ENCODE measurements at places on chromosomes 2 and 18.

GRCh38 chr2:53768242-53768542 is 588 bp downstream of the CHAC2 start:
- no peak for DNase-seq

DNA sequence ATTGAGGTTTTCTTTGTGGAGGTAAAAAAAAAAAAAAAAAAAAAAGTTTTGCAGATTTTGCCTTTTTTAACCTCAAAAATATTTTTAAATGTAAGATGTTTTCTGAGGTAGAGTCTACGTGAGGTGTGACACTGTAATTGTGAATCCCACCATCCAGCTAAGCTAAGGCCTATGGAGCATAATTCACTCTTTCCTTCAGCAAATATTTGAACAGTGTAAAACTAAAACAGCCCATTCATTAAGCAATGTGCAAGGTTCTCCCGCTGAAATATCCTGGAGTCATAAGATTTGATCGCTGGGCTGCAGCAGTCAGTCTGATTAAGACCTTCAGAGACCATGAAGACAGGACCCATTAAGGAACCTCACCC is 105.1 kb downstream of the HNRNPLL start:
- DNase-seq: no peak

DNA sequence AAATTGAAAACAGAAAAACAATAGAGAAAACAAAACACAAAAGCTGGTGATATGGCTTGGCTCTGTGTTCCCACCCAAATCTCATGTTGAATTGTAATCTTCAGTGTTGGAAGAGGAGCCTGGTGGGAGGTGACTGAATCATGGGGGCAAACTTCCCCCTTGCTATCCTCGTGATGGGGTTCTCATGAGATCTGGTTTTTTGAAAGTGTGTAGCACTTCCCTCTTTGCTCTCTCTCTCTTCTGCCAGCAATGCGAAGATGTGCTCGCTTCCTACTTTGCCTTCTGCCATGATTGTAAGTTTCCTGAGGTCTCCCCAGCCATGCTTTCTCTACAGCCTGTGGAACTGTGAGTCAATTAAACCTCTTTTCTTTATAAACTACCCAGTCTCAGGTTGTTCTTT is 112.3 kb upstream of the UXS1 start:
- no peak for DNase-seq

DNA sequence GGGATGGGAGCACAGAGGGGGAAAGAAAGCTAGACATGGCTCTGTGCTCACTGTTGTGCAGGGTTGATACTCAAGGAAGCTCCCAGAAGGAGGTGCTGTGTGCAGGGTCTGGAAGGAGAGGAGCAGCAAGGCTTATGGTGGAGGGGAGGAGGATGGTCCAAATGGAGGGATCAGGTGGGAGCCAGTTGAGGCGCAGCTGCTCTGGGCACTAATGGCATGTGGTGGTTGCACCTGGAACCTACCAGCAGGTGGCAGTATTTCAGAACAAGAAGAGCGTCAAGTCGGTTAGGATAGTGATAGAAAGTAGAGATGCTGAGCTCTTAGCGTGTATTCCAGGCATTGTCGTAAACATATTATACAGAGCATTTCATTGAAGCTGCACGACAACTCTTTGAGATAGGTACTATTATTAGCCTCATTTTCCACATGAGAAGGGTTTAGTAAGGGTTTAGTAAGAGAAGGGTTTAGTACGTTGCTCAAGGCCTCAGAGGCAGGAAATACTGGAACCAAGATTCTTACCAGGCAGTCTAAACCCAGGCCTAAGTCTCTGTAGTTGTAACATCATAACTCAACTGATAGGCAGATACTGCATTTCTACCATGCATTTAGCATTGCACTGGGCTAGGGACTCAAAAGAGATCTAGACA is 223.7 kb downstream of the CYP26B1 start:
- DNase-seq: peak; percentile 85

DNA sequence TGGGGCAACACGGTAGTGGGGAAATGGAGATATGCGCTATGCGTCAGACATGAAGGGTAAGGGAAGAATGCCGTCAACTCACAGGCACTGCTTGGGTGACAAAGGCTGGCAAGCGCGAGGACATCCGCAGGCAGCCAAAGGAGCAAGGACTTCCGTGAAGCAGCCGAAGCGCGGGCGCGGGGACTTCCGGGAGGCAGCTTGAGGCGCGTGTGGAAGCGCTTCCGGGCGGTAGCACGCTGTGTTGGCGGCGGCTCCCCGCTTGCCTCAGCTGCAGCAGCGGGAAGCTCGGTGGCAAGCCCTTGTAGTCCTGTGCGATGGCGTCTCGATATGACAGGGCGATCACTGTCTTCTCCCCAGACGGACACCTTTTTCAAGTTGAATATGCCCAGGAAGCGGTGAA is at the start of gene PSMA8:
Gene PSMA8 (plus strand): TSS at position 218 of the 400 bp plus-strand sequence. CDS start 97 bp downstream, at position 315.
- no peak for DNase-seq

- DNase-seq: peak; percentile 70
Observed at GRCh38 chr2:39488450-39488849, 51.4 kb upstream of the MAP4K3 start.

GRCh38 chr18:2087877-2088673 is 483.2 kb downstream of the METTL4 start:
- no peak for DNase-seq

DNA sequence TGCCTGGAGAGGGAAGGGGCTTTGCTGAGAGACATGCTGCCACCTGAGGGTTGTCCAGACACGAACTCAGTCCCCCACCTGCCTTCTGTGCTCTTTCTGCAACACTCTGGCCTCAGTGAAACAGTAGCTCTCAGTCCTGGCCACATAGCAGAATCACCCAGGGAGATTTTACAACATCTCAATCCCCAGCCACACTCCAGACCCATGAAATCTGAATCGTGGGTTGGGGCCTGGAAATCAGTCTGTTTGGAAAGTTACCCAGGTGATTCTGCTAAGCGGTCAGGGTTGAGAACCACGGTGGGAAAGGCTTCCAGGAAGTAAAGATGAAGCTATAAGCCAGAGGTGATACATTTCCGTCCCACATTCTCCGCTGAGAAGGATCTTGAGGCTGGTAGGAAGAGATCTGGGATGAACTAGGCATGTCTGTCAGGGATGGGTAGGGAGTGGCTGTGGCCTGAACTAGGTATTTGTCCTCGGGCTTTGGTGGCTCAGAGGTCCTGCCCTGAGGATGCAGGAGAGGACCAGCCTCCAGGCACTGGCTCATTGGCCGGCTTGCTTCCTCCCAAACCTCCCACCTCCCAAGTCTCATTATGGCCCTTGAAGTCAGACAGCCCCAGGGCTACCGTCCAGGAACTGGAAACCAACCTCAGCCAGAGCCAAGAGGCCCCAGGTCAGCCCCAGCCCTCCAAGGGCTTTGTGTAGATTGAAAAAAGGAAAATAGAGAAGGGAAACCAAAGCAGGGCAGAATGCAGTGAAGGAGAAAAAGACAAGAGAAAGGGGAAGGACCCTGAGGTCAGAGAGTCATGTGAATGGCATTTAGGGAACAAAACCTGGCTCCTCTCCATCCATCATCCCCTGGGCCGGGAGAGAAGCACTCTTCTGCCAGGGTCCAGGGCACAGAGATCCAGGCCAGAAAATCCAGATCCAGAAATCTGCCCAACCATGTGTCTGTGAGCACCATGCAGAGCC is 119.6 kb downstream of the ZFP36L2 start:
- peak; percentile 63 for DNase-seq

DNA sequence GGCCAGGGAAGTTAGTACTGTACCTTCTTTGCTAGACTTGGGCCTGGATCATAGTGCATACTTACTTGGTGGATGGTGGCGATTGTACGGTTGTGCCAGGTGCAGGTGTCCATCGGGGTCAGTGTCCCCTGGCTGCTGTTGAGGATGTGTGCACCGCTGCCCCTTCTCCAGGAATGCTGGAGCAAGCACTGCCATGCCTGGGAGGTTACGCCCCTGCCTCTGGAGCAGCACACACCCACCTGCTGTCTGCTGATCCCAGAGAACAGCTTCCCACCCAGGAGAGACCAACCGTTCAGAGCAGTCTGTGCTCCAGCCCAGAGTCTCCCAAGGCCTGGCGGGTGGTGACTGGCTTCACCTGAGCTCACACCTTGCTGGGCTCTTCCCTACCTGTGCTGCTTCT is 286.8 kb upstream of the HS6ST1 start:
- DNase-seq: no peak

- DNase-seq: no peak
Observed at GRCh38 chr2:368386-368785, 80.5 kb upstream of the ALKAL2 start.

- DNase-seq: peak; percentile 78
Observed at GRCh38 chr2:40371525-40372282, 80.2 kb downstream of the SLC8A1 start.

DNA sequence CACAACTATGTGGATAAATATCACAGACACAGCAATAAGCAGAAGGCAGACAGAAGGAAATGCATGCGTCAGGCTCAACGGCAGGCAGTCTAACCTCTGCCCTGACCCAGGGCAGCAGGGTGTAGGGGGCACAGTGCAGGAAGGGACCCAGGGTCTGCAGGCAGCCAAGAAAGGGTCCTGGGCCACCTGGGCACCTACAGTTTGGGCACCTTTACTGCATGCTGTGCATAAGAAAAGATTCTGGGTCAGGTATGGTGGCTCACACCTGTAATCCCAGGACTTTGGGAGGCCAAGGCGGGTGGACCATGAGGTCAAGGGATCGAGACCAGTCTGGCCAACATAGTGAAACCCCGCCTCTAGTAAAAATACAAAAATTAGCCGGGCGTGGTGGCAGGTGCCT is 17.7 kb downstream of the PASK start:
- no peak for DNase-seq

GRCh38 chr2:184032983-184033382 is 565.3 kb upstream of the ZNF804A start:
- DNase-seq: no peak

DNA sequence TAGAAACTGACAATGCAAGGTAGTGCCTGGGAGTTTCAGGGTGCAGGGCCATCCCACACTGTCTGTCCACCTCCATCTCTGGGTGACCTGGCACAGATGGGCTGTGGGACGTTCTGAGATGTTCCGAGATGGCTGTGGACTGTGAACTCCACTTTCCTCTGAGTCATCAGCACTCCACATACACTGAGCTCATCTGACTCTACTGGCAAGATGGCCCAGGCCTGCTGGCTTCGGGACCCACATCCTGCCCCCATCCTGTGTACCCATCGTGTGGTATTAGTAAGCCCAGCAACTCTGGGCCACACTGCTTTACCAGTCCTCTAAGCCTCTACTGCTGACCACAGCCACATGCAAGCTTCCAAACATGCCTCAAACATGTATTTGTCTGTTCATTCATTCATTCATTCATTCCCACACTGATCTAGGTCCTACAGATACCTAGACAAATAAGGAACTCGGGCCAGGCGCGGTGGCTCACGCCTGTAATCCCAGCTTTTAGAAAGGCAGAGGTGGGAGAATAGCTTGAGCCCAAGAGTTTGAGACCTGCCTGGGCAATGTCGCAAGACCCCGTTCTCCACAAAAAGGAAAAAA is 124.8 kb upstream of the CXCR4 start:
- DNase-seq: no peak

GRCh38 chr2:46488389-46488788 is 9.0 kb downstream of the TMEM247 start:
- no peak for DNase-seq

- no peak for DNase-seq
Observed at GRCh38 chr2:184463866-184464248, 134.5 kb upstream of the ZNF804A start.

DNA sequence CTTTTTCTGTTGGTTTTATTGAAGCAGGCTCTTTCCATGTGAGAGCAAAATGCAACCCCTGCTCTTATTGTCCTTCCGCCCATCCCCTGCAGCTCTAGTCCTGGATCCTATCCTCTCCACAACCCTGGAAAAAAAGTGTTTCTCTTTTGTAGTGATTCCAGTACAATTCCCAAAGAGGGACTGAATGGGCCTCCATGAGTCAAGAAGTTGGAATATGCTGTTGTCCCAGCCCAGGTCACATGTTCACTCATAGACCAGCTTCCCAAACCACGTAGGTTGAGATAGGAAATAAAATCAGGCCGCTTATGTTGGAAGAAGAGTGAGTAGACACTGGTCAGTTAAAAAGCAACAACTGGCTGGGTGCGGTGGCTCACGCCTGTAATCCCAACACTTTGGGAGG is 39.4 kb downstream of the CPO start:
- DNase-seq: no peak

GRCh38 chr2:239145106-239145505 is 255.7 kb downstream of the HDAC4 start:
- DNase-seq: no peak

DNA sequence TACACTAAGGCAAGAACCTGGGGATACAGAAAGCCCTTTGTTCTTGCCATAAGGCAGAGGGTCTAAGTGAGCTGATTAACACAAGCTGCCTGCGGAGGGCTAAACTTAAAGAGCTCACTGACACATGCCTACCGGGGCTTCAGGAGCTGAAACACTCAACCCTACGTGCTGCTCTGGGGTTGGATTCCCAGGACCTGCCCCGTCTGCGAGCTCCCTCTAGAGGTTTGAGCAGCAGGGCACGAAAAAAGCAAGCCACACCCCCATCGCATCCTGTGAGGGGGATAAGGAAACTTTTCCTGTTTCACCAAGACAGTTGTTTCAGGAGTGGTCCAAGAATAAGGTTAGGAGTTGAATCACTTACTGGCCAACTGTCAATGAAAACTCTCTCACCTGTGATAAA is 562.1 kb downstream of the TMX3 start:
- no peak for DNase-seq

GRCh38 chr2:56811401-56811800 is 627.6 kb downstream of the CCDC85A start:
- DNase-seq: no peak

- no peak for DNase-seq
Observed at GRCh38 chr2:127404466-127405254, 13.6 kb upstream of the PROC start.

GRCh38 chr2:173903601-173904394 is 61.4 kb downstream of the SP3 start:
- DNase-seq: no peak

- peak; percentile 23 for DNase-seq
Observed at GRCh38 chr2:186841940-186842339, 7.0 kb downstream of the ZSWIM2 start.

DNA sequence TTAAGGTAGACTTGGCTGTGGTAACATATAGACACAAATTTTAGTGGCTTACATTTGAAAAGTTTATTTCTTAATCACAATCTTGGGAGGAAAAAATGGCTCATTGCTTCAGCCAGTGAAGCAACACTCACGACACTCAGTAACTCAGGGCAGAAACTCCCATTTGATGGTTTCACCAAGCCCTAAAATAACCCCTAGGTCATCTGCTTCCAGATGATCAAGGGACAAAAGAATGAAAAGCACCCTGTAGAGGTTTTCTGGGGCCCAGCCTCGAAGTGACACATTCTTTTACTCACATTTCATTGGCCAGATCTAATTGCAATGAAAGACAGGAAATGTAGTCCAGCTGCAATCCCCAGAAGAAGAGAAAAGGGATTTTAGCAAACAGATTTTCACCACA is 275.9 kb downstream of the TMX3 start:
- peak; percentile 26 for DNase-seq
